ENCODE measurements at places on chromosomes 12 and 14. TPM values are rescaled to one million over a fixed set of nuclear protein-coding genes. Genes with fewer than 3 reads are reported as not detected.

KRT77 gene
- total RNA-seq: not detected

OR6J1 gene
- not detected for total RNA-seq

B4GALNT3 gene
- total RNA-seq: under 0.01 TPM

KLHL33 gene
- 0.50 TPM for total RNA-seq

ATP5F1B gene
- total RNA-seq: 585 TPM

KRT3 gene
- total RNA-seq: not detected

TNFAIP2 gene
- total RNA-seq: 32.4 TPM

TMEM117 gene
- 3.0 TPM for total RNA-seq

PLD4 gene
- not detected for total RNA-seq

DAD1 gene
- total RNA-seq: 446 TPM

GIT2 gene
- 22.3 TPM for total RNA-seq

TBC1D30 gene
- 0.45 TPM for total RNA-seq

NGB gene
- not detected for total RNA-seq

FOXG1 gene
- 0.15 TPM for total RNA-seq

DLK1 gene
- total RNA-seq: 0.15 TPM

KRT72 gene
- total RNA-seq: not detected

RTN1 gene
- under 0.01 TPM for total RNA-seq

FBXO21 gene
- 45.1 TPM for total RNA-seq

RERGL gene
- total RNA-seq: not detected

RASSF9 gene
- total RNA-seq: under 0.01 TPM

C12orf50 gene
- total RNA-seq: not detected
